Eye (tissue), 1 donor: ENCODE measurements at places on chromosomes 13 and 19.
A peak's percentile ranks its signal among the peaks of the same experiment; 100 is the strongest.

DNA sequence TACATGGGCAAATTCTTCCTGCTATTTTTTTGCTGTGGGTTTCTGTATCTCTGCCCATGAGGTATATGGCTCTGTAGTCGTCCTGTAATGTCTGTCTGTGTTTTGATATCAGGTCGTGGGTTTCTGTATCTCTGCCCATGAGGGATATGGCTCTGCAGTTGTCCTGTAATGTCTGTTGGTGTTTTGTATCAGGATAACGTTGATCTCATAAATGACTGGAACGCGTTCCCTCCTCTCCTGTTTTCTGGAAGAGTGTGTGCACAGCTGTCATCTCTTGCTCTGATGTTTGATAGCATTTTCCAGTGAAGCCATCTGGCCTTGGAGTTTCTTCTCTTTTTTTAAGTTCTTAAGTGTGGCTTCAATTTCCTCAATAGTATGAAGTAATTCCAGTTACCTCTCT is 57.2 kb downstream of the SOX1 start:
- no peak for DNase-seq

DNA sequence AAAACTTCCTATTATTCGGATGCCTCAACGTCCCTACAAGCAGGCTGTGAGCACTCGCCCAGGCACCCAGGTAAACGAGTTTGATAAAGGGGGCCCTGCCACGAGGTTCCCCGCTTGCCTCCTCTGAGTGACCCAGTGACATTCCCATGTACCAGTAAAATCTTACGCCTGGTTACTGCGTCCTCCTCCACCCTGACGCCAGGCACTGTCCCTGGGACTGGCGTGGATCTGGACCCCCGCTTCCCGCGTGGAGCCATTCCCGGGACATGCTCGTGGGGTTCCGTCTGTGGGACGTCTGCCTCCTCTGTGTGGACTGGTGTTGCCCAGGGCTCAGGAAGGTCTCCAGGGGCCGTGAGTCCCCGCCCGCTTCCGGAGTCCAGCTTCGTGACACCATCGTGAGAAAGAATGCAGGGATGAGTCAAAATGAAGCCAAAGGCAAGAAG is 407 bp upstream of the ZNF550 start:
- DNase-seq = peak; percentile 34

- no peak for DNase-seq
Measured at GRCh38 chr19:39768334-39768733, 10.3 kb upstream of the LEUTX start.

DNA sequence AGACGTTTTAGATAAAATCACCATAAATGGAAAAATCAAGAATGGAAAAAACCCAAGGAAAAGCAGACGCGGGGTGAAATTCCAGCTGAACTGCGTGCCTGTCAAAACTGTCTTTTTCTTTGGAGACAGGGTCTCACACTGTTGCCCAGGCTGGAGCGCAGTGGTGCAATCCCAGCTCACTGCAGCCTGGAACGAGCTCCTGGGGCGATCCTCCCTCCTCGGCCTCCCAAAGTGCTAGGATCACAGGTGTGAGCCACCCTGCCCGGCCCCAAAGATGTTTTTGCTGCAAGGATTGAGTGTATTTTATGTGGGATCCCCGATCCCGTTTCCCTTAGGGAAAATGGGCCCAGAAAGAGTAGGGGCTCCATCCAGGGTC is 875 bp upstream of the PEAK3 start:
- DNase-seq = no peak
